ENCODE measurements at places on chromosomes 12 and 14.

GRCh38 chr14:23633160-23633701 is 2.9 kb upstream of the DHRS2 start:
- no peak for DNase-seq

DNA sequence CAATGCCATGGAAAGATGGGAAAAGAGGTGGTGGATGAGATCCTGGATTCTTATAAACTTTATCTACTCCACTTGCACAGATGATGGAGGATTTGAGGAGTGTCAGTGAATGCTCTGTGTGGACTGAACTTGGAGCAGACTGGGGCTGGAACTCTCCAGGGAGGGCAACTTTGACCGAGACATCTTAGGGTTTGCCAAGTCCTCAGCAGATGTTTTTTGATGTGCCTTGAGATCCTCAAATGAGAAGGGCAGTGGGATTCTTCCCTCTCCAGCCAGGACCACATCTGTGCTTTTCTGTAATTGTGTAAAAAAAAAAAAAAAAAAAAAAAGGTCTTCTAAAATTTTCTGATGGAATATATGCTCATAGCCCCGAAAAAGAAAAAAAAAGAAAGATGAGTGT is 23.0 kb upstream of the MYL2 start:
- DNase-seq, result no peak

- DNase-seq, result no peak
Observed at GRCh38 chr14:42111355-42111754, 504.7 kb downstream of the LRFN5 start.

GRCh38 chr12:59041241-59042121 is 121.2 kb upstream of the LRIG3 start:
- no peak for DNase-seq

- no peak for DNase-seq
Observed at GRCh38 chr14:34604995-34605394, 25.0 kb downstream of the SNX6 start.

- no peak for DNase-seq
Observed at GRCh38 chr14:102523200-102523568, 13.6 kb upstream of the ANKRD9 start.

- DNase-seq, result peak; percentile 34
Observed at GRCh38 chr12:118061873-118062843, 1.2 kb upstream of the WSB2 start.

DNA sequence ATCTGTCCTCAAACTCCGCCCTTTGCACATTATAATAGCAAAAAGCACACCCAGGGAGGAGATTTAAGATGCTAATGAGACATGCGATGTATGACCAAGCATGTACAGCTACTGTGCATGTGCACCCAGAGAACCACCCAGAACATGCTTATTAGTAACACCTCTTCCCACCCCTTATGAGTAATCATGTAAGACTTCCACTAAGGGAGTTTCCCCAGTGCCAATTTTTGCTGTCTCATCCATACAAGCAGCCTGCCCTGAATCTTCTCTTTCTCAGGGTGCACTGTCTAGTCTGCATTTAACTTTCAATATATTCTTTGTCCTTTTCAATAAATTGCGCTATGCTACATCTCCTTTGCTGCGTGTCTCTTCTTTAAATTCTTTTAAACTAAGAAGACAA is 830.0 kb upstream of the NOVA1 start:
- DNase-seq, result no peak

DNA sequence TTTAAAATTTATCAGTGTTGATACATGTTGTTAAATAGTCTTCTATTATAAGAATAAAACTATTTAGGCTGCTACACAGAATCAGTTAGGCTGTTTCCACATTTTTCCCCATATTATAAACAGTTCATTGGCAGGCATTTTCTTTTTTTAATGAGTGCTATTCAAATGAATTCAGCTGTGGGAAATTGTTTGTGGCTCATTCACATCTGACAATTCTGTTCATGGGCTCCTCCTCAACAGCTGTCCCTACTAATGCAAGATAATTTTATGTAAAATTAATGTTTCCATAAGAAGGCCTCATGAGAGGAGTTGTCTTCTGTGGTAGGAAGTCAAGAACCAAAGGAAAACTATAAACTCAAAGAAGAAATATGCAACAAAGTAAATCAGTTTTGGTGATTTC is 218.0 kb downstream of the PPFIA2 start:
- DNase-seq, result no peak

- no peak for DNase-seq
Observed at GRCh38 chr14:61048640-61049039, 67.6 kb downstream of the SLC38A6 start.

DNA sequence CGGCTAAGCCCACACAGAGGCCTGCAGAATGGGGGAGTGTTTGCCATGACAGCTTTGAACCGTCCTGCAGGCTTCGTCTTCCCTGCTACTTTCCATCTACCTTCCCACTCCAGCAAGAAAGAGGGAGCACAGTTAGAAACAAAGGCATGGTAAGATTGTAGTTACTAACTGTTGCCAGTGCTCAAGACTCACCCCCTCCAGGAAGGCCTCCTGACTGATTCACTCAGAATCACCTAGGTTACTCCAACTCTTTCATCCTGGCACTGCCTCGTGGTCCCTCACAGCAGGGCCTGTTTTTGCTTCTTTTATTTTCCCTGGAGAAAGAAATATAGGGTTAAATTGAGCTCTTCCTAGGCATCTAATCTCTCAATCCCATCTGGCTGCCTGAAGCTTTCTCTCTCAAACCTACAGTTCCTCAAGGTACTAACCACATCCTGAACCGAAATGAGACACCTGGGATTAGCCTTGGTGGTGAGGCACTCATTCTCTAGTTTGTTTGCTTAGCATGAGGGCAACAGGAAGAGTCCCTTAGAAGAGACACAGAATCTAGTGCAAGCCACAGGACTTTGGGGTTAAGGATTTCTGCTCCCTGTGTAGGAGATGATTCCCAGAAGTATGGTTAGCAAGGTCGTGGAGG is 7.8 kb downstream of the GALNT6 start:
- no peak for DNase-seq

DNA sequence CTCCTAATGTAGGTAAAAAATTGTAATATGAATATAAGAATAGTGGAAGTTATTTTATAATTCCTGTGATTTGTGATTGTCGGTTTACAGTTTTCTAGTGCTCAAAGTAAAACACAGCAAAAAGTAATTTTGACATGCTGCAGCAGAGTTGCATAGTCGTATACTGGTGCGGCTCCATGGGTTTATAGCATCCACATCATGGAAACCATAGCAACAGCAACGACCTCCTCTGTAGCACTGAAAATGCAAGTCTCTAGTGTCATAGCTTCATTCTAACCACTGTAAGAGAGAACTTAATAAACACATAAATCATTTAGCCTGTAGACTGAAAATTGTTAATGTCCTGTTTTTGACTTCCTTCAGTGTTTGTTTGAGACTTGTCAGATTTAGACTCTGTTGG is 574.3 kb downstream of the KCNH5 start:
- no peak for DNase-seq

- no peak for DNase-seq
Observed at GRCh38 chr12:19675361-19675760, 236.1 kb downstream of the AEBP2 start.

DNA sequence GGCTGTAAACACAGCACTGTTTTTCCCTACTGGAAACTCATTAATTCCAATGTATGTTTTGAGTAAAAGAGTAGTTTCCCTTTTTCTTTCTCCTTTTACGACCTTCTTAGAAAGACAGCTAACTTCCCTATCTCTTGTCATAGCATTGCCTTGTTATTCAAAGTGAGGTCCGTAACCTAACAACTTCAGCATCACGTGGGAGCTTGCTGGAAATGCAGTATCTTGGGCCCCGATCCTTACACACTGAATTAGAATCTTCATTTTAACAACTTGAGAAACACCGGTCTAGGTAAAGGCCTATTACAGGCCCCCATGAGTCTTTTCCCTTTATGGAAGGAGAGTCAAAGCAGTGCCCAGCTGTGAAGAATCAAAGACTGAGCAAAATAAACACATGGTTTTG is 230.7 kb upstream of the PRKD1 start:
- no peak for DNase-seq

DNA sequence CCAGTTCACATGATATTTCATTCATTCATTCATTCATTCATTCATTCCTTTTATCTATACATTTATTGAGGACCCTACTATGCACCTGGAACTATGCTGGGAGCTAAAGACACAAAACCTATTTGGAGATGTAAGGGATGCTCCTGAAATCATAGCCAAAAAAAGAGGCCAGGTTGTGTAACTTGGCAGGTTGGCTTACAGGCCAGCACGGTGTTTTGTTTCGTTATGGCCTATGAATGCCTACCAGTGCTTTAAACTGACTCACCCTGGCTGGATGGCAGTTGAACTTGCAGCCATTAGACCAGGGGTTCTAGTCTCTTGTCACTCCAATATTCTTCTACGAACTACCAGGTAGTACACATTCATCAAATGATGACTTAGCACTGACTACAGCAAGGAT is 15.7 kb downstream of the MAP3K9 start:
- no peak for DNase-seq

DNA sequence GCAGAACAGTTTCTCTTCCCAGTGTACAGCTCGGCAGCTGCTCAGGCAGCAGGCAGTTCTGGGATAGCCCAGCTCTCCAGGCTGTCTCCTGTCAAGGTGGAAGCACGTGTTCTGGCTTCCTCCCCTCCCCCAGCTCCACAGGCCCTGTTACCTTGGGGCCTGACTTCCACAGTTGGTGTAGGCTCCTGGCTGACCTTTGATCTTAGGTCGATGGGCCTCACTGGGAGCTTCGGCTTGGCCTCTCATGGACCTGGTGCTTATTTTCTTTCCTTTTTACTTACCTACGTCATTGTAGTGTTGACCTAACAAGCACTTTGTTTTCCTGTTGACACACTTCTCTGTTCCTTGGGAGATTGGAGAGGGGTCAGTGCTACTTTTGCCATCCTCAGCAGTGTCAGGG is 17.0 kb downstream of the DLST start:
- no peak for DNase-seq

- DNase-seq, result no peak
Observed at GRCh38 chr14:80695869-80696268, 245.7 kb downstream of the CEP128 start.

DNA sequence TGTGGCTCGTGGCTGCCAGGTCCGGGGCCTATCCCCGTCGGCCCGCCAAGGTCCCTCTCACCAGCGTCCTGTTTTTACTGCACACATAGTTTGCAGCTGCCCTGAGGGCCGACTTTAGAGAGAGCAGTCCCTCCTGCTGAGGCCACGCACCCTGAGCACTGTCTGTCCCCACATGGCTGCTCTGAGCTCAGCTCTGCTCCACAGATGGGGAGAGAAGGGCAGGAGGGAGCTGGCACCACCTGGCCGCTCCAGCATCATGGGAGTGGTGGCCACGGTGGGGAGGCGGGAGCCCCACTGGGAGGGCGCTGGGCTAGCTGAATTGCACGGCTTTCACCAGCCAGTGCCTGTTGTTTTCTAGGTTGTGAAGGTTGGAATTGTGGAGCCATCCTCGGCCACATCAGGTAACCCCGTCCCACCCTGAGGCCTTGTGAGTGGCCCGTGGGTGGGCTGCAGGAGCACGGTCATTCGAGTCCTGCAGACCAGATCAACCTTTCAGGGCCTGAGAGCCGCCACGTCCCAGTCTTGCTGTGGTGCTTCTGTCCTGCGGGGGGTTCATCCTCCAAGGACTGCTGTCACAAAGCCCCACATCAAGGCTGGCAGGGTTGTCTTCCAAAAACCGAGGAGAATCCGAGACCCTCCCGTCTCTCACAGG is 7.4 kb upstream of the TEX22 start:
- DNase-seq, result no peak

DNA sequence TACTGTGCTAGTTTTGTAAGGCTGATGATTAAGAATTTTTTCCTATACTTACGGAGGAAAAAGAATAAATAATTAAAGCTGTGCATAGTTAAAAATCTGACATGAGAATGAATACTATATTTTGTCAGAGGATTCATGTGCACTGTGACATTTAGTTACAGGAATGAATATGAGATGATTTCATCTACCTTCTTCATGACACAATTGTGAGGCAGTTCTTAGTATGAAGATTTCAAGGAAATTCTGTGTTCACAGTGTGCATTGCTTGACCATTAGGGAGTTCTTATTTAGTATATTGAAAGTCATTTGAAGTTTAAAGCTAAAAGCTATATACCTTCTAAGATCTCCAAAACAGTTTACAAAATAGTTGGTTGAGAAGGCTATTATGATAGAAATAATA is 70.1 kb downstream of the ATF7IP start:
- no peak for DNase-seq

- DNase-seq, result no peak
Observed at GRCh38 chr14:85281921-85282320, 248.0 kb upstream of the FLRT2 start.

DNA sequence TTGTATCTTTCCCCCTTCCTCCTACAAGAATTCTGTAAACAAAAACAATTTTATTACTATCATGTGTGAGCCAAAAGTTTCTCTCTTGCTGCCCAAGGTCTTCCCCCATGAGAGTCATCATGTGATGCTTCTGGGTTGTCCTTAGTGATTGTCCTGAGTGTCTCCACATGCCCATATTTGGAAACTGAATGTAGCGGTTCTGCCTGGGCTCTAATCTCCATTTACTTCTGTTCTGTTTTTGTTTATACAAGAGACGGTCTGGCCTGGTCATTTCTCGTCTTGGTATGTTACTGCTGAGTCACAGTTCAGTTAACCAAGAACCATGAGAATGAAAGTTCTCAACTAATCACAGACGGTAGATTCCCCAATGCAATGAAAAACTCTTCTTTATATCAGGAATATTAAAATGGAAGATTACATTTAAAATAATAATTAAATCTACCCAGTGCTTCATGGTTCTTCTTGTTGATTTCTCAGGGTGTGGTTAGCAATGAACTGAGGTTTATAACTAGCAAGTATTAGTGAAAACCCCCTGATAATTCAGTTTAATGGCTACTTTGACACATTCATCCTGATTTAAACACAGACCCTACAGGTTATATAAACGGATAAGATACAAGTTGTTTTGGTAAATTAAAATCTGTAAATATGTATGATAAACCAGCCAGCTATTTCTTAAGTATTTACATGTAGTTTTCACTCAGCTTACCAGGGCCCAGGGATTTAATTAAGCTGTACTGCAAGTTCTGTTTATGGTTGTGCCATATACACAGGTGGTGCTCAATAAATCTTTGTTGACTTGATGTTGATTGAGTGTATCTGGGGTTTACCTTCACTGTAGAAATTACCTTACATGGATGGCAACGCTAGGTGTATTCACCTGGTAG is 81.1 kb downstream of the PELI2 start:
- DNase-seq, result no peak

DNA sequence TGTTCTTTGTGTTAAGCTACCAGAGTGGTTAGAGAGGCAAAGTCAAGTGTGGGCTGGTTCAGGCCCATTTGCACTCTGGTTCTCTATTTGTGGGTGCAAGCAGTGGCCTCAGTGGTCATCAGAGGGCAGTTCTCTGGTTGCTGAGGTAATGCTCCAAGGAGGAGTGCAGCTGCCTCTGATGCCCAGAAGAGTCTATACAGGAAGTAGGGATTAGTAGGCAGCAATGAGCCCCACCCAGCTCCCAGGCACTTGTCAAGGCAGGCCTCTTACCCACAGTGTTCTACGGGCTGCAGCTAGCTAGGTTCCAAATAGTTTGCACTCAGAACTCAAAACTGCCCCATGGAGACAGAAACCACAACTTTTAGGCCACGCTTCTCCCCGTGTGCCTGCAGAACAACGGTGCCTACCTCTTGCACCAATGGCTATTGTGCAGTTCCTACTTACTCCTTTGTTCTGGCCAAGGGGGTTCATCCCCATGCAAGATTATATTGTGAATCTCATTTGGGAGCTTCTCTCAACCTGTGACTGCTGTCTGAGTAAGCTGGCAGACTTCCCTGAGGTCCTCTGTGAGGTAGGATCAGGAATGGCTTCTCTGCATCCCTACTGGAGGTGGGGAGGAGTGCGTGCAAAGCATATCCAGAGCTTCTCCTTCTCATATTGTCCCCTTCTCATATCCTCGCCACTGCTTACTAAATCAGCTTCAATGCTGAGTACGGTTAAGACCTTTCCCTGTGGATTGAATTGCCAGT is 410.3 kb upstream of the LMO3 start:
- no peak for DNase-seq

- no peak for DNase-seq
Observed at GRCh38 chr12:110338754-110339153, 57.7 kb downstream of the ATP2A2 start.

Data from GM12892 (cell line).